ENCODE measurements at places on chromosomes 2 and 18.

DNA sequence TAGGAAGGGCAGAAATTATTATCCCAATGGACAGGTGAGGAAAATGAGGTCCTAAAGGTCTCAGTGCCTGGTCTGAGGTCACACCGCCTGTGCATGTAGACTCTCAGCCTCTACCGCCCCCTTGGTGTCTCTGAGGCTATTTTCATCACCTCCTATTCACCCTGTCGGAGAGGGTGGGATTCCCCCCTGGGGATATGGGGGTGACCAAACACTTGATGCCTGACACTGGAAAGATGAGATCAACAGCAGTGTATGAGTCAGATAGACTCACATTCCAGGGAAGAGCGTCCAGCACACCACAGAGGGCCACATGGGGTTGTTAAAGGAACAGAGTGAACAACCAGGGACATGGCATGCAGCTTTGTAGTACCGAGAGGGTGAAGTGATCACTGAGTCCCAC is 199.7 kb downstream of the SMAD2 start:
- DNase-seq: no peak

- DNase-seq: no peak
Observed at GRCh38 chr2:160429248-160430000, 64.2 kb downstream of the RBMS1 start.

- DNase-seq: no peak
Observed at GRCh38 chr2:47118581-47118980, 36.5 kb downstream of the STPG4 start.

DNA sequence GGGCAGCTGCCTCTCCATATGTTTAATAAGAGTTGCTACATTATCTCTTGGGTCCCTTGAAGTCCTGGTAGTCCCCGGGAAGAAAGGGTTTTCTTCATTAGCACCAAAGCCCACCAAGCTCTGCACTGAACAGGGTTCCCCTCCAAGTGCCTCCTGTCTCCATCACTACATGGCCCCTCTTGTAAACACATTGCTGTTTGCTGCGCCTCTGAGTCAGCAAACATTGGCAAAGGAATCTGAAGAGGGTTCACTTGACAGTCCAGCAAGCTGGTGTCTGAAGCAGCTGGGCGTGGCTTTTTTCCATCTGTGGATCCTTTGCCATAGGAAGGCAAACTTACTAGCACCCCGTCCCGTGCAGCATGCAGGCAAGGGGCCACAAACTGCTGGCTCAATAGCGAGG is 82.8 kb downstream of the TEX51 start:
- no peak for DNase-seq

- no peak for DNase-seq
Observed at GRCh38 chr2:238979636-238980035, 131.8 kb downstream of the TWIST2 start.

GRCh38 chr2:2171624-2172023 is 159.5 kb downstream of the MYT1L start:
- DNase-seq: no peak

DNA sequence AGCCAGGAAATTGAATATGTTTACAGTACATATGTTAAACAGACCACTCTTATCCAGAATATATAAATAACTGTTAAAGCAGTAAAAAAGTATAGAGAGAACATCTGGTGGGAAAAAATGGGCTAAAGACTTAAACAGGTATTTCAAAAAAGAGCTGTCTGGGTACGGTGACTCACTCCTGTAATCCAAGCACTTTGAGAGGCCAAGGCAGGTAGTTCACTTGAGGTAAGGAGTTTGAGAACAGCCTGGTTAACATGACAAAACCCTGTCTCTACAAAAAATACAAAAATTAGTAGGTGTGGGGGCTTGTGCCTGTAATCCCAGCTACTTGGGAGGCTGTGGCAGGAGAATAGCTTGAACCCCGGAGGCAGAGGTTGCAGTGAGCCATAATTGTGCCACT is 171.4 kb upstream of the FSIP2 start:
- no peak for DNase-seq

- DNase-seq: no peak
Observed at GRCh38 chr2:166158546-166158945, 30.7 kb upstream of the SCN1A start.

DNA sequence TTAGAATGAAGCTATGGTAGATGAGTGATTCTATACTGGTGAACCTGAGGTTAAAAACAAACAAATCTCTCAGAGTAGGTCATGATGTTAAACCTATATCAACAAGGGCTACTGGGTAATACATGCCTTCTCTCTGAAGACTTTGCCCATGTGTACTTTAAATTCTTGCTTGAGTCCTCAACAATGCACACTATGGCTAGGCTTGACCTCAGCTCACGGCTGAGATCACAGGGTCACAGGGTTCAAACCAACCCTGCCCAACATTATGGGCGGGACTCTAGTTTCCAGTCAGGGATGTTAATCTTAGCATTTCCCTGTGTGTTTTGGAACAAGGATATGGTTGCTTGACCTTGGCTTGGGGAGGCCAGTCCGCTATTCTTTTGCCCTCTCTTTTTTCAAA is 7.7 kb downstream of the CD28 start:
- DNase-seq: no peak

DNA sequence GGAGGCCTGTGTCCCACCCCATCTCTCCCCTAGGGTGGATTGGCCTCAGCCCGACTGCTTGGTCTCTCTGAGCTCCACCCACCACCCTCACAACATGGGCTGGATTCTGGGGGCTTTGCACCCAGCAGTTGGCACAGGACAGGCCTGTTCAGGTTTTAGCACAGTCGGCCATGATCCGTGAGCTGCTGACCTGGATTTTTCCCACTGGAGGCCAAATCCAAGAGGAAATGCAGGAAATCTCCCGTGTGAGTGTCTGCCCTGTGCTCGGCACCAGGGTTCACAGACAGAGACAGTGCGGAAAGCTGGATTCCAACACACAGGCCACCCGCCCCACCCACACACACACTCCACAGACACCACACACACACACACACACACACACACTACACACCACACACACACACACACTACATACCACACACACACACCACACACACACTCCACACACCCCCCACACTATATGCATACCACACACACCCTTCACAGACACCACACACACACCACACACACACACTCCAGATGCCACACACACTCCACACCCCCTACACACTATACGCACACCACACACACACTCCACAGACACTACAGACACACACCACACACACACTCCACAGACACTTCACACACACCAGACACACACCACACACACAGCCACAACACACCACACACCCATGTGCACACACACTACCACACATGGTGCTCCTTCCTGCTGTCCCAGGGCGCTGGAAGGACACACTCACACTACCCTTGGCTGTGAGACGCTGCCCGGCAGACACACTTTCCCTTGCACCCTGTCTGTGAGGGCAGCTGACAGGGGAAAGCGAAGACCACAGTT is 14.1 kb downstream of the MBP start:
- no peak for DNase-seq

DNA sequence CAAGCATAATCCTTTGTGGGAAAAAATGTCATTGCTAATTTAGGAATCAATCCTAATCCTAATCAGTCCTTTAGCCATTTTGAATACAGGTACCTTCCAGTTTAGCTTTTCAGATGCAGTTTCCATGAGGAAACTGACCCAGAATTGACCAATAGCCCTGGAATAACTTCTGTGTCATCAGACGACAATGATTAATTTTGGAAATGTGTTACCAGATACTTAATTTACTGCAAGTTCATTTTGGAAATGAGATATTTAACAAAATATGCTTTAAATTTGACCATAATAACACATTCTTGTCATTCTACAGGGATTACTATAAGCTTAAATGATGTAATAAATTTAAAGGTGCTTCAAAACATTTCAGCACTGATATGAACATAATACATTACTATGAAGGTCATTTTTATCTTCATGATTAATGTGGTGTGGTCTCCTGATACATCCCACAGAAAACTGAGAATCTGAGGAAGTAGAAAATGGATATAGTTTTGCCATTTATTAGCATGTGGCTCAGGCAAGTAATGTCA is 129.8 kb upstream of the SH3BP4 start:
- DNase-seq: no peak

DNA sequence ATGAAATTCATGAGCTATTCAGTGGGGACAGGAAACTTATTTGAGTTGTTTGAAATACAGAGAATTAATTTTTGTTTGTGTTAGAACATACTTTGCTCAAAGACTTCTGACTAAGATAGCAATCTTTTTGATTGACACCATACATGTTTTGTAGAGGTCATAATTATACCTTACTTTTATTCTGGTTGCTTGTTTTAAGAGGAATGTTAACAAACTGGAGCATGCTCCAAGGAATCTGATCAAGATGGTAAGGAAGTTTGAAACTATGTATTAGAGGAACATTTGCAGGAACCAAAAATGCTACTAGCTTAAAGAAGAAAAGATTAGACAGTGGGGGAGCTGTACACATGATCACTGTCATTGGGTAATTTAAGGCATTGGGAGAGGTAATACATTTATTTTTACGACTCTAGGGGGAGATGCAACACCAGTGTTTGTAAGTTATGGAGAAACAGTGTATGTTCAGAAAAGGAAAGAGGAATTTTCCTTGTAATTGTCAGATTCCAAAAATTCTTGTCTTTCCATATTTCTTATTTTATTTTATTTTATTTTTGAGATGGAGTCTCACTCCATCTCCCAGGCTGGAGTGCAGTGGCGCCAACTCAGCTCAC is 8.0 kb downstream of the AGFG1 start:
- DNase-seq: no peak

DNA sequence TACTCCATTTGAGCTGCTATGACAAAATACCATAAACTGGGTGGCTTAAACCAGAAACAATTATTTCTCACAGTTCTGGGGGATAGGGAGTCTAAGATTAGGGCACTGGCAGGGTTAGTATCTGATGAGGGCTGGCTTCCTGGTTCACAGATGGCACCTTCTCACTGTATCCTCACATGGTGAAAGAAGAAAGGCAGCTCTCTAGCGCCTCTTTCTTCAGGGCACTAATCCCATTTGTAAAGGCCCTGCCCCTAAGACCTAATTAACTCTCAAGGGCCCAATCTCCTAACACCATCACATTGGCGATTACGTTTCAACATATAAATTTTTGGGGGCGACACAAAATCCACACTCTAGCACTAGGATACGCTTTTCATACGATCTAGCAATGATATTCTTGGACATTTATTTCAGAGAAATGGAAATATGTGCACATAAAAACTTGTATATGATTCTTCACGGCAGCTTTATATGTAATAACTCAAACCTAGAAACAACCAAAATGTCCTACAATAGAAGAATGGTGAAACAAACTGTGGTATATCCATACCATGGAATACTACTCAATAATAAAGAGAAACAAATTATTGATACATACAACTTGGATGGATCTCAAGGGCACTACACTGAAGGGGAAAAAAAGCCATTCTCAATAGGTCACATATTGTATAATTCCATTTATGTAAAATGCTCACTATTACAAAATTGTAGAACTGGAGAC is 111.0 kb downstream of the BCL2L11 start:
- no peak for DNase-seq

- DNase-seq: no peak
Observed at GRCh38 chr2:82674652-82675051, 1784.4 kb downstream of the SUCLG1 start.

DNA sequence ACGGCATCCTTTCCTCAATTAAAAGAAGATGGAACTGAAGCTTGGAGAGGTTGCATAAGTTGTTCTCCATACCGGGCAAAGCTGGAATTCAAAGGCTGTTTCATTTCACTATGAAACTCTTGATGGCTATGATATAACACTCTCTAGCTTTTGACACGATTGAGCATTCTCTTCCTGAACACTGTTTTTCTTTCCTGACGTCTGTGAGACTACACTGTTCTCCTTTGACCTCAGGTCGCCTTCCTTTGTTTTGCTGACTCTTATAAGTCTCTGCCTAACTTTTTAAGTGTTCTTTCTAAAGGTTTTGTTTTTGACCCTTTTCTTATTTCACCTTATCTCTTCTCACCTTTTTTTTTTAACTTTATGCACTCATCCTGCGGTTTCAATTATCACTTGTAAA is 261.8 kb upstream of the LINC00305 start:
- no peak for DNase-seq

GRCh38 chr2:153213022-153213421 is 265.5 kb downstream of the RPRM start:
- no peak for DNase-seq

DNA sequence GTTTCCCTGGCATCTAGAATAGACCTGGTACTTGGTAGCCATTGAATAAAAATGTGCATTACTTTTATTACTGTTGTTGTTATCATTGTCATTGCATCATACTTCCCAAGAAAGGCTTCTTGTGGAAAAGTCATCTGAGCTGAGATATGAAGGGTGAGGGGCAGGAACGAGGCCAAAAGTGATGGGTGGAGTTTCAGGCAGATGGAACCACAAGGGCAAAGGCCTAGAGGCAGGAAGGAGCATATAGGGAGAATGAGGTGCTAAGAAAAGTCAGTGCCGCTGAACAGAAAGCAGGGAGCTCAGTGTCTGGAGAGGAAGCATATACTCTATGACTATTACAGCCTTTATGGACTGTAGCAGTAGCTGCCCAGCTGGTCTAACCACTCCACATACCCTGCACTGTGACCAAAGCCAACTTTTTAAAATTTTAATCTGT is 219.3 kb downstream of the SPP2 start:
- DNase-seq: no peak

GRCh38 chr2:119207447-119207846 is 16.2 kb upstream of the STEAP3 start:
- DNase-seq: no peak

DNA sequence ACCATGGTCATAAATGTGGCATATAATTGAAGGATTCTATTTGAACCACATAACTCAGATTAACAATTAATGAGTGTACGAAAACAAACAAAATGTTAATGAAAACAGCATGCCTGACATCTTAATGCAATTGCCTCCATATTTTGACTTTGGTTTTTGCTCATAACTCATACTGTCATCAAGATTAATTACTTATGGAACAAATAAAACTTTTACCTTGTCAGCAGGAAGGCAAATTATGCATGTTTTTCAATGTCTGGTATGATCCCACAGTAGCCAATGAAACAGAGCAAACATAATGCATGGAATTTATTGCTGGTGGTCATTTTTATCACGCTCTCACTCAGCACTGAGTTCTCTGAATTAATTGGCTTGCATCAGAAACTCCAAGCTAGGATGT is 5.1 kb downstream of the PLEKHM3 start:
- DNase-seq: no peak

DNA sequence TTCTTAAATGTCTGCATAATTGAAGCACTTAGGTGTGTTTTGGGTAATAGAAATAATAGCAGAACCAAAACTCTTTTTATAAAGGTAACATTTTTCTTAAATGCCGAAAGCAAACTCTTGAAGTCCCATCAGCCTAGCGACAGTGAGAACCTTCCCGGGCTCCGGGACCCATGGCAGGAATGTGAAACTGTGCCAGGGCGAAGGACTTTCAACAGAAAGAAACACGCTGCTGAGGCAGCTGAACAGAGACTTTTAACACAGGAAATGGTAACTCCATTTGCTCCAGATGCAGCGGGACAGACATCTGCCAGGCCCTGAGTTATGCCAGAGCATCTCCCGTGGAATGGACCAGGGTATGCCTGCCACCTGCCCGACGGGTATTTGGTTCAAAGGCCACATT is 34.3 kb downstream of the SALL3 start:
- no peak for DNase-seq

Data from CMK (cell line).